ENCODE measurements at places on chromosomes 5 and 9.

DNA sequence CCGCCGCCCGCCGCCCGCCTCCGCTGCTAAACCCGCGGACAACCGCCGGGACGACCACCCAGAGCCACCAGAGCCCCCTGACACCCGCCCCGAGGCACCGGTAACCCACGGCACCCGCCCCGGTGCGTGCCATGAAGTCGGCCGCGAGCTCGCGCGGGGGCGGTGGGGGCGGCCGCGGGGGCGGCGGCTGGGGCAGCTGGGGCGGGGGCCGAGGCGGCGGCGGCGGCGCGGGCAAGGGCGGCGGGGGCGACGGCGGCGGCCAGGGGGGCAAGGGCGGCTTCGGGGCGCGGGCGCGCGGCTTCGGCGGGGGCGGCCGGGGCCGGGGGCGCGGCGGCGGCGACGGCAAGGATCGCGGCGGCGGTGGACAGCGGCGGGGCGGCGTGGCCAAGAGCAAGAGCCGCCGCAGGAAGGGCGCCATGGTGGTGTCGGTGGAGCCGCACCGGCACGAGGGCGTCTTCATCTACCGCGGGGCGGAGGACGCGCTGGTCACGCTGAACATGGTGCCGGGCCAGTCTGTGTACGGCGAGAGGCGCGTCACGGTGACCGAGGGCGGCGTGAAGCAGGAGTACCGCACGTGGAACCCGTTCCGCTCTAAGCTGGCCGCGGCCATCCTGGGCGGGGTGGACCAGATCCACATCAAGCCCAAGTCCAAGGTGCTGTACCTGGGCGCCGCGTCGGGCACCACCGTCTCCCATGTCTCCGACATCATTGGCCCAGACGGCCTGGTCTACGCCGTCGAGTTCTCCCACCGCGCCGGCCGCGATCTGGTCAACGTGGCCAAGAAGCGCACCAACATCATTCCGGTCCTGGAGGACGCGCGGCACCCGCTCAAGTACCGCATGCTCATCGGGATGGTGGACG lies 499 bp downstream of the FBLL1 start:
- DNase-seq = no peak

DNA sequence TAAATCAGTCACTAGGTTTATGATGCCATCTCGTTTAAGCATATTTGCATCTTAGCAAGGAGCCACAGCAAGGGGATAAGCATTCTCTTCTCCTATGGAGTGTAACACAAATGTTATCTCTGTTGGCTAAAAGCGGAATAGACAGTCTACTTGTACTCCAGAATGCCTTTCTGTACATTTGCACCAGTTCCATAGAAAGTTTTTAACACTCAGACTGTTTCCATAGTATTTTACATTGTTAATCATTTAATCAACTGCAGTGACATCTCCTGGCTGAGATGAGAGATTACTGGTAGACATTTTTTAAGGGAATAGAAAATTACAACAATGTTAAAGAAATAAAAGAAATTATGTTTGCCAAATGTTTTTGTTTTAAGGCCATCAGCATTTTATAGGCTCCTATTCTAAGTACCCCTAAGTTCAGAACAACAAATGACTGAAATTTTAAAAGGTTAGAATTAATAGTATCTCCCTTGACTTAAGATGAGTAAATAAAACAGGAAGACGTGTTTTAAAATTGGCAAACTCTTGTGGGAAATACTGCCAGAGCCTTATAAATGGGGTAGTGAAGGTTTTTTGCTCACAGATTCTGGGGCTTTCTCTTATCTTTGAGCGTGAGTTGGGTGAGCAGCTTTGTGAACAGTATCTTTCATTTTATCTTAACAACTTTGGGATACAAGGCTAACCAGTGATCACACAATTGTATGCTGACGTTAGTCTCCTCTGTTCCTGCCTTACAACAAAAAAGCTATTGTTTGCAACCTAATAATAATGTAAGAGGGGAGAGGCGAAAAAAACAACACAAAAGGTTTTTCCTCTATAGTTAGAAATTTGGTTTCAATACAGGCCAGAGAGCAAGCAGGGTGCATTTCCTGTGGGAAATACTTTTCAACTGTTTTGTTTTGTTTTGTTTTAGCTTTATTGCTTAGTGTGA lies 294.3 kb downstream of the FBXL7 start:
- DNase-seq = no peak

GRCh38 chr5:37323607-37324006 lies 47.3 kb downstream of the NUP155 start:
- no peak for DNase-seq

DNA sequence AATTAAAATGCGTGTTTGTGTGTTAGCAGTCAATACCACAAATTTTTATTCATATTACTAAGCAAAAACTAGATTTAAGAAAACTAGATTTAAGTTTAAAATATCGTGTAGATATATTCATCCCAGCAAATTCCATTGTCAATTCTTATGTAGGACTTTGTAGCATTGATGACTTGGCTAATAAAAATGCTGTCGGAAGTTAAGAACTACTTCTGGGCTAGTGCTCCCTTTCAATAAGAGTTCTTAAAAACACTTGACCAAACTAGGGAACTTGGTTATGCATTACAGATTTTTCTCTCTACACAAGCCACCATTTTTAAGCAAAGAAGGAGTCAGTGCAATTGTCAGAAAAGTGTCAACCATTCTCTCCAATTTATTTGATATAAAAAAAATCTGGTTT lies 68.7 kb upstream of the RAD23B start:
- no peak for DNase-seq

DNA sequence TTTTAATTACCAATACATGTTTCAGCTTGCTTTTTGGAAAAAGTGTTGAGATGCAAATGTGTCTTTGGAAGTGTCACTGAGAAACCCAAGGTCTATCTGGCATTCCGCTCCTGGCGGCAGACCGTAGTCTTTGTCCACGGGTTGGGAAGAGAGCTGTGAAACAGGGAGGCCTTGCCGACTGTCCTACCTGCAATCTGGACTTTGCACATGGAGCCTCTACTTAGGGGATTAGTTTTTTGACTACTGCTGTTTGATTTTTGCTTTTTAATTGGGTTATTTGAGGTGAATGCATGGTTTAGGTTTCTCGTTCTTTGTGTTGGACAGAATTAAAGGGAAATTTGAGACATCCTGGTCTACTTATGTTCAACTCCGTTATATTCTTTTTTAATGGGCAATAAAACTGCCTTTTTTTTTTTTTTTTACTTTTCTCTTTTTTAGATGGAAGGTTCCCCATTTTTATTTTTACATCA lies 25.7 kb downstream of the TRIO start:
- no peak for DNase-seq

All from keratinocyte (primary cell).